ENCODE measurements at places on chromosomes 5 and 9. TPM values are rescaled to one million over a fixed set of nuclear protein-coding genes. Genes with fewer than 3 reads are reported as not detected.

DNA sequence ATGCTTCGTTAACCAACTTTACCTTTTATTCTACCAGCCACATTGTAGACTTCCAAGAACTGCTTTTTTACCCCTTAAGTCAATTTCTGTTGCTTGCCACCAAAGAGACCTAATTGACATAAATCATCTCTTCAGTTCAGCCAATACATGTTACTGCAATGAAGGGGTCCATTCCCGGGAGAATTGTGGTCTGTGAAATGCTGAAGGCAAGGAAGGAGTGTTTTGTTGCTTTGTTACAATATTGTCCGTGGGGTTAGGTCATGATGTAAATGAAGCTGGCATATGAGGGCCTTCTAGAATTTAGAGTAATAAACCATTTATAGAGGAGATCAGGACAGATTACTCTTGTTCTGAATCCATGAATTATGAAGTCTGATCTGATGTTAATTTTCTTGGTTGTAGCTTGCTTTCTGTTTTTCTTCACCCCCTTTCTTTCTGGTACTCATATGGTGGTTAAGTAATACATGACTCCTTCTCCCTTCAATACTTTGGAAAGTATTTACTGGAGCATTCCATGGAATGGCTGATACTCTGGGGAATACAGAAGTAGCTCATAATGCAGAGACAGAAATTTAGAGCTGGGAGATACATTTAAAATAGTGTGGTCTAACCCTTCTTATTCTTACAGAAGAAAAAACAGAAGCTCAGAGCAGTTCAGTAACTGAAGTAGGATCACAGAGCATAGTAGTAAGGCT lies 297.0 kb upstream of the CLINT1 start:
- DNase-seq, result no peak

DNA sequence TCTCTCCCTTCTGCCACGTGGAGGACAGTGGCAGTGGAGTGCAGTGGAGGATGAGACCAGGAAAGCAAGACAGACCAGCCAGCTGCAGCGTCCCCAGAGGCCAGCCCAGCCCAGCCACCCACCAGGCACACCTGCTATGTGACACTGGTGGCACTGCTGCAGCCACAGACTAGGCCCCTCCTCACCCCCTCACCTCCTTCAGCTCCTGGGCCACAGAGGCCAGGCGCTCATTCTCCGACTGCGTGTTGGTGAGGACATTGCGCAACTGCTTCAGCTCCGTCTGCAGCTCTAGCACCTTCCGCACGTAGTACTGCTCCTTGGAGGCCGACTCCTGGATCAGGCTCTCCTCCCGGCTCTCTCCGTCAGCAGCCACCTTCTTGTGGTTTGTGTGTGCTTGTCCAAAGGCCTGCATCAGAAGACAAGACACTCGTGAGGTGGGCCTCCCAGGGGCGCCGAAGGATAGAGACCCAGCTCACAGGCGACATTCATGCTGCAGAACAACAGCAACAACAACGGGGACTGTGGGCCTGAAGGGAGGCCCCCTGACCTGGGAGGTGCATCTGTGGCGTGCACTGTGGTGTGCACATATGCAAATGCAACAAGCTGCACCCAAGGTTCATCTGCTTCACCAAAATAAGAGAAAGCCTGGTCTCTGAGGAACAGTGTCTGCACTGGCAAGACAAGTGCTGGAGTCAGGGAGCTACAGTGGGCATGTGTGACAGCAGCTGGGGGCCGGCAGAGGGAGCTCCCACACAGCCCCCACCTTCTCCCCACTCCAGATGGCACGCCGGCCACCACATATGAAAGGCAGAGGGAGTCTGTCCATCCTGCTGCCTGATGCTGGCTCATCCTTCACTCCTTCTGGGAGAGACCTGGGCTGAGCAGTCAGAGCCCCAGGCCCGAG lies 35.5 kb downstream of the BICD2 start:
- no peak for DNase-seq

DNA sequence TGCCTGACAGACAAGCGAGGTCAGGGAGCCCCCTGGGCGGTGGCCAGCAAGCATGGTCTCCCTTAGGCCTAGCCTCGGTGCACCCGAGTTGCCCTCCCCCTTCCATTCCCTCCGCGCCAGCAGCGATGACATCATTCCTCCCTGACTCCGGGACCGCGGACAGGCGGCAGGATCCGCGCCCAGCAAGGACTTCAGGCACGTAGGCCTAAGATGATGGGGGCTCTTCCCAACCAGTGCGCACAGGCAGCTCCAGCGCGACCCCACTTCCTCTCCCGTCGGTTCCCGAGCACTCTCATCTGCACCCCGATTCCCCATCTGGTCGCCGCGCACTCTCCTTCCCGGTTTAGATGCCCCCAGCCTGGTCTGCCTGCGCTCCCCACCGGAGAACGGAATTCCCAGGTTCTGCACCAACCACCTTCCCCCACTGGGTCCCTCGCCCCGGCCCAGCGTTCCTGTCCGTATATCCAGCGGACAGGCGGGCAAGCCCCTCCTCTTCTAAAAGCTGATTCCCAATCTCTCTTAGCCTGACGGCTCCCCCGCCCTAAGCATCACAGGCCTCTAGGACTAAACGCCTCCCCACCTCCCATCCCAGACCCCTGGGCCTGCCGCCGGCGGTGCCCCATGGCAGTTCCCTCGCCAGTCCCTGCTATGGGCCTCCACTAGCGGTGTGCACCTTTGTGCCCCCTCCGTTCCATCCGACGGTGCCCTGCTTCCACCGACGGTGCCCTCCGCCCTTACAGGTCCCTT lies 931 bp downstream of the FAM219A start:
- DNase-seq, result peak; percentile 84

DNA sequence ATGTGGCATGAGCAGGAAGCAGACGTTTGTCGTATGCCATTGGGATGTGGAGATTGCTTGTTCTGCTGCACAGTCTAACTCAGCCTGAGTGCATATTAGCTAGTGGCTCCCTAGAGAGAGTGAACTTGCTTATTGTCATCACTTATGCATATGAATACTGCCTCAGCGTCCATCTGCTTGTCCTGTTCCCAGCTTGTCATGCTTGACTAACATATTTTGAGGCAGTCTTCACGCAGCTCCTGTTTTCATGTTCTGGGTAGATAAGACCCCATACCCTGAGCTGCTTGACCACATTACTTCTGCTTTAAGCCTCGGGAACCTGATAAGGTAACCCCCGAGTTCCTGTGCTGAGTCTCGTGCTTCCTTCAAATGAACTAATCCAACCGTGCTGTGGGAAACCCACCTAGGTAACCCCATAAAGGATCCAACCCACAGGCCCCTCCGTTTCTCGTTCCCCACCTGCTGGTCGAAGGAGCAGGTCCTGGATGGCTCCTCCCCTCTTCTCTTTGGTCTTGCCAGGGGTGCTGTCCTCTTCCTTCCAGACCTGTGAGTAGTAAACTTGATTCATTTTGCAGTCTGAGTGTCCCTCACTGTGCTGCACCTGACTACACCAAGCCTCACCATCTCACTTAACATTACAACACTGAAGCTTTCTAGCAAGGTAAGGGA lies 25.0 kb downstream of the ANKRD33B start:
- no peak for DNase-seq

GRCh38 chr5:105593011-105593760 lies 2030.6 kb upstream of the NUDT12 start:
- DNase-seq, result no peak

GRCh38 chr9:4550777-4551484 lies 60.7 kb downstream of the SLC1A1 start:
- DNase-seq, result peak; percentile 6

DNA sequence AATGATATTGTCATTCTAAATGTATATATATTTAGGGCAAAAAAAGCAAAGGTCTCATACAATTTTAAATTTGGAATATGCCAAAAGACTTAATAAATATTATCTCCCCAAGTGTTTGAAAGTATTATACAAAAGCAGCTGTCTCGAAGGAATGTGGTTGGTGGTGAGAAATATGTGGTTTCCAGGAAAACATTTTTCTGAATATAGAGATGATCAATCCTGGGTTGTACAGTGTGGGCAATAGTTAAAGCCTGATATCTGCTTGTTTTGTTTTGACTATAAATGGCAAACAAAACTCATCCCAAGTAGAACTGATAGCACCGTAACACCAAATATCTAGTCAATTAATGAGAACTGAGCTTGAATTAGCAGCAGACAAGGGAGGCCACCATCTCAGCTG lies 391.8 kb upstream of the CD180 start:
- no peak for DNase-seq

DNA sequence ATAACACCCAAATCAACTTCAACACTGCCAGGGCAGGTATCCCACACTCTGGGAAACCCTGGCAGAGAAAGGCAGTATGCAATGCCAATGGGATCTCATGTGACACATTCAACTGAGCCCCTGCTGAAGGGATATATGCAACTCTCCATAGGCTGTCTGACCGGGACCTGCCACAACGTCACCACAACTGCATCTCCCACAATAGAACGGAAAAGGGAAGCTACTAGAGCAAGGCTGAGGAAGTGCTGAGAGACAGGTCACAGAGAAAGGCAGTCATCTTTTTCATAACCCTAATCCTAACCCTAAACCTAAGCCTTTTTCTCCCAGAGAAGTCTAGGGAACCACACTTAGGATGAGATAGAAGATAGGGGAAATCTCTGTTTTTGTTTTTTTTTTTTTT lies 345.9 kb upstream of the CD180 start:
- DNase-seq, result no peak

GRCh38 chr5:152303841-152304240 lies 101.2 kb downstream of the NMUR2 start:
- DNase-seq, result no peak

DNA sequence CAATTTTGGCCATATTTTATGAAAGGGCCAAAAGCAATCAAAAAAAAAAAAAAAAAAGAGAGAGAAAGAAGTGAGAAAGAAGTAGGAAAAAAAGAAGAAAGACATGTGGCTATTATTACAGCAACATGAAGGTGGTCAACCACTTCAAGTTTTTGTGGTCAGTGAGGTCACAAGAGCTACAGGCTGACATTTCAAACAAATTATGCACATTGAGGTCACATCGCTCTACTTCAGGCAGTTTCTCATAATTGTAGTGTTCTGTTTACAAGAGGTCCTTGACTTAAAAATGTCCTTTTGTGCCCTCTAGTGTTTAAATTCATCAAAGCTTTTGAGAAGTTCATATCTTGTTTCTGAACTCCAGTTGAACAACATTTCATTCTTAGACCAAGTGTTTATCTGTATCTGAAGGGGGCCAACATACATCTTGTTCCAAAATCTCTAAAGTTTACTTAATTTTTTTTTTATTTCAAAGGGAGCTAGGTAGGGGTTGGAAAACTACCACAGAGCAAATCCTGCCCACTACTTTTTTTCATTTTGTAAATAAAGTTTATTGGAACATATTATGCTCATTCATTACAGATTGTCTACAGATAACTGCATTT lies 513.1 kb downstream of the PDE4D start:
- DNase-seq, result peak; percentile 73

- DNase-seq, result no peak
These were observed 19.7 kb downstream of the UBAC1 start for GRCh38 chr9:135941288-135941995.

GRCh38 chr9:35285731-35286130 lies 123.9 kb downstream of the UNC13B start:
- DNase-seq, result no peak

- DNase-seq, result no peak
These were observed 531.1 kb downstream of the ANXA1 start for GRCh38 chr9:73682789-73683188.

The TMEM252 gene
- polyA plus RNA-seq, result 0.41 TPM

The SMIM23 gene
- polyA plus RNA-seq, result not detected

The SLC36A3 gene
- not detected for polyA plus RNA-seq

The EDIL3 gene
- 21.1 TPM for polyA plus RNA-seq

The HBEGF gene
- 7.9 TPM for polyA plus RNA-seq

The HSPB3 gene
- polyA plus RNA-seq, result 0.77 TPM

The GDF9 gene
- 4.1 TPM for polyA plus RNA-seq

The CTSV gene
- 98.8 TPM for polyA plus RNA-seq

The TPRN gene
- 104 TPM for polyA plus RNA-seq
